ENCODE measurements at places on chromosomes 3 and 15. TPM values are rescaled to one million over a fixed set of nuclear protein-coding genes. Genes with fewer than 3 reads are reported as not detected.

INKA1 gene
- 16.7 TPM for total RNA-seq

CD96 gene
- 2.1 TPM for total RNA-seq

C15orf62 gene
- not detected for total RNA-seq

EPHB1 gene
- not detected for total RNA-seq

All from uterus (tissue), 4 donors.